ENCODE measurements at places on chromosomes 7 and 10. TPM values are rescaled to one million over a fixed set of nuclear protein-coding genes. Genes with fewer than 3 reads are reported as not detected.

The OR13A1 gene
- total RNA-seq: not detected

The TRIM50 gene
- total RNA-seq: not detected

The ST8SIA6 gene
- 0.66 TPM for total RNA-seq

GRCh38 chr7:33854801-33855350, 50.5 kb upstream of the BMPER start:
- DNase-seq: no peak

GRCh38 chr7:152180048-152180447, 154.6 kb downstream of the GALNT11 start:
- no peak for DNase-seq

GRCh38 chr10:67934336-67934735, 49.9 kb downstream of the SIRT1 start:
- DNase-seq: no peak

DNA sequence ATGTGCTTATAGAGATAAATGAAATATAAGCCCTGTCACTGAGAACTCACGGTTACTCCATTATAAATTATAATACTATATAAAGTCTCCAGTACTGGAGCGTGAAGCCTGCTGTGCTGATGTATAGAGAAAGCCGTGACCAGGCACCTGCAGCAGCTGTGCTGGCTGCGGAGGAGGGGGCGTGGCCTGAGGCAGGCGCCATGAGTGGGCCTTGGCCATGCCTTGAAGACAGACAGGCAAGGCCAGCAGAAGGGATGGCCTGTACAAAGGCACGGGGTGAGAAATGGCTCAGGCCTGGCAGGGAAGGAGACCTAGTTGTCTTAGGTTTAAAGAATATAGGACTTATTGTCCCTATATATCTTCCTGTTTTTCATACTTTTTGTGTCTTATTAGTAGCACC, 218.5 kb upstream of the STK17A start:
- DNase-seq: no peak

DNA sequence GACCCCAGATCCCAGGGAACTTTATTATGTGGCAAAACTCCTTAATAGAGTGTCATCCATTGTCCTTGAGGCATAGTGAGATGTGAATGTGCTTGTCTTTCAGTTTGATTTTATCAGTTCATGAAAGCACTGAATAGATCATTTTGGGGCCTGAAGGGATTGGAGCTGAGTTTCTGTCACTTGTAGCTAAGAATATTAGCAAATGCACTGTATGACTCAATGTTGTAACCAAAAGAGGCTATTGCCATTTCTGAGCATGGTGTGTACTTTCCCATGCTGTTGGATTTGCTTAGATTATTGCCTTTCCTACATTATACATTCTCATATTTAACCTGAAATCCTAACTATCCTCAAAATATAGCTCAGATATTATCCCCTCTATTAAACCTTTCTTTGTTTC, 130.4 kb downstream of the PRKG1 start:
- DNase-seq: no peak
